Activated CD8-positive, alpha-beta memory T cell treated with anti-CD3 and anti-CD28 coated beads for 1 hour (primary cell): ENCODE measurements at places on chromosomes 4 and X.

DNA sequence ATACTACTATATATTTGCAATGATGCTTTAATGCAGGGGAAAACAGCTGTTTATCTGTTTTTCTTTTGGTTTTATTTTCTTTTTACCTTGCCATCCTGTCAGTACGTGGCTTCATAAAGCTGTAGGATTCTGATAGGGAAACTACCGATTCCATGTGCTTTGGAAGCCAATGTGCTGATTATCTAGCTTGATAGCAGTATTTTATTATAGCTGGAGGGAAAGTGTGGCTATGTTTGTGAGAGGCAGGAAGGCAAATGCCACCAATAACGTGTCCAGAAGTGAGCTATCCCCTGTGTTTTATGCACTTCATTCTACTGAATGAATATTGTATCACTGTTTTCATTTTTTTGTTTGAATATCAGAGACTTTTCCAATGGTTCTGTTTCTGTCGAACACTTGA lies 43.7 kb downstream of the IL15 start:
- no peak for DNase-seq

GRCh38 chrX:147800663-147801062 lies 111.1 kb upstream of the FMR1 start:
- DNase-seq: no peak

DNA sequence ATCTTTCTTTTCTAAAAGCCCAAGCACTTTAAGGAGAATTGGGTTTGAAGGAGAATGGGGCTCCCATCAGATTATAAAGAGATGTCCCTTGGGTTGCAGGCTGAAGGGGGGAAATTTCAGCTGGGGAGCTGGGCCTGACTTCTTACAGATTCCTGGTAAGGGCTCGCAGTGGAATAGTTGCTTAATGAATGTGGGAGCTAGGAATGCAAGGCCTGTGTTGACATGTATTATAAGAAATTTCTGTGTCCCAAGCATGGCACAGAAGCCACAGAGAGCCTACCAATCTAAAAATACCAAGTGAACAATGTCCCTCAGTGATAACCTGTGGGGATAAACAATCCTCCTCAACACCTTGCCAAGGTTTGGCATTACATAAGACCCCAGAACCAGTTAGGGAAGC lies 39.3 kb upstream of the WNK3 start:
- DNase-seq: no peak

GRCh38 chr4:9600246-9600645 lies 156.0 kb downstream of the DEFB131A start:
- no peak for DNase-seq

- no peak for DNase-seq
These were observed 323.6 kb downstream of the NR3C2 start for GRCh38 chr4:148118633-148119032.

DNA sequence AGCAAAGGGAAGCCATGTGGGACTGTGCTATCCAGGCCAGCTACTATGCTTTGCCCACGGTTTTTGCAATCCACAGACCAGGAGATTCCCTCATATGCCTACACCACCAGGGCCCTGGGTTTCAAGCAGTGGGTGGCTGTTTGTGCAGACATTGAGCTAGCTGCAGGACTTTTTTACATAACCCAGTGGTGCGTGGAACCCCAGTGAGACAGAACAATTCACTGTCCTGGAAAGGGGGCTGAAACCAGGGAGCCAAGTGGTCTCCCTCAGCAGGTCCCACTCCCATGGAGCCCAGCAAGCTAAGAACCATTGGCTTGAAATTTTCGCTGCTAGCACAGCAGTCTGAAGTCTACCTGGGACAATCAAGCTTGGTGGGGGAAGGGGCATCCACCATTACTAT lies 959.9 kb downstream of the FSTL5 start:
- no peak for DNase-seq

DNA sequence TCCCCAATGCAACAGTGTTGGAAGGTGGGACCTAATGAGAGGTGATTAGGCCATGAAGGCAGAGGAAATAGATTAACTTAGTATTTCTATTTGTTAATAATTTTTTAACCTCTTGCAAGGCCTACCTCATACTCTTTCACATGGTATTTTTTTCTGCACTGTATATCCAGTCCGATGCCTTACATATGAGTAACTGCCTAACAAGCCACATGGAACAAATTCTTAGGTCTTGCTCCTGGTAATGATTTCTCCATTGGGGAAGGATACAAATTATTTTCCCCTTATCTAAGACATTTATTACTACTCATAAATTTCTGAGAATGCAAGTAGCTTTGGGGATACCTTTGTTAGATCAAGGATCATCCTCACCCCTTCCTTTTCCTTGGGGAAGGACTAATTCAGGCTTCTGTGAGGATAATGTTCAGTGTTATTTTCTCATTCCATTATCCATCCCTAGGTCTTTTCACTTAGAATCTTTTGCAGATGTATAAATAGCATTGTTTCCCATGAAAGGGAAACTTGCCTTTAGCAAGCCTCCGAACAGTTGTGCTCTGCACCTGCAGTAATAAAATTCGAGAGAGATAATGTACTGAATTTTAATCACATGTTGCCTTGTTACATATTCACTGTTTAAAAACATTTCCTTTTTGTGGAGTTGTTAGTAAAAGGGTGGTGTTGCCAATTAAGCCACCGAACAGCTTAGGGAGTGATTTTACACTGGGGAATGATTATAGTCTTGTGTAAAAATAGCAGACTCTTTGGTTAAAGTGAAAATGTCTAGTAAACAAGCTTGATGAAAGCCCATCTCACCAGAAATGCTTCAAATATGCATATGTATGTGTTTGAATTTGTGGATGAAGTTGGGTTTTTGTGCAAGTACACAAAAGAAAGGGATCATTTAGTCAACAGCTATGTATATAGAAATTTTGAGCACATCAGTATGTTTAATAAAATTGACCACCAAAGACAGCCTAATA lies 89.9 kb downstream of the CFAP299 start:
- no peak for DNase-seq

DNA sequence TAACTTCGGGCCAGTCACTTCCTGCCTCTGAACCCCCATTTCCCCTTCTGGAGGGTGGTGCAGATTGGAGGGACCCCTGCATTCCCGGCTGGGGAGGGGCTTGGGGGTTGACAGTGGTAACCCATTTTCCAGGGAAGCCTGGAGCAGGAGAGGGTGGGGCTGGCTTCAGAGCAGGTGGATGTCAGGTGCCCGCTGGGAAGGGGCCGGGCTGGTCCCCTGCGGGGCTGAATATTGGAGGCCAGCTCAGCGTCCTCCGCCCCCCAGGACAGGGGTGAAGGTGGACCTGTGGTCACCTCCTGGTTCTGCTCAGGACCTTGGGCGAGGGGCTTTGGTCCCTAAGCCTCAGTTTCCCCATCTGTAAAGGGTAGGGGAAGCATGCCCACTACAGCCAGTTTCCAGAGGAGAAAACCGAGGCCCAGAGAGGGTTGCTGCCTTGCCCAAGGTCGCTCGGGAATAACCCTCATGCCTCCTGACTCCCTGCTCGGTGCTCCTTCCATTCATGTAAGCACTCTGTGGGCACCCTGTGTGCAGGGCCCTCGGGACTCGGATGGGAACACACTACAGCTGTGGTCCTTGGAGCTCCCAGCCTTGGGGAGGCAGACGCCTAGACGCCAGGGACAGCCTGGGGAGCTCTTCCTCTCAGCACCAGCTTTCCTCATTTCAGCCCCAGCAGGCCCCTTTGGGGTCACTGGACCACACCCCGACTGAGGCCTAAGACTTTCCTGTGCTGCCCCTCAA lies 683 bp downstream of the MAN2B2 start:
- no peak for DNase-seq

DNA sequence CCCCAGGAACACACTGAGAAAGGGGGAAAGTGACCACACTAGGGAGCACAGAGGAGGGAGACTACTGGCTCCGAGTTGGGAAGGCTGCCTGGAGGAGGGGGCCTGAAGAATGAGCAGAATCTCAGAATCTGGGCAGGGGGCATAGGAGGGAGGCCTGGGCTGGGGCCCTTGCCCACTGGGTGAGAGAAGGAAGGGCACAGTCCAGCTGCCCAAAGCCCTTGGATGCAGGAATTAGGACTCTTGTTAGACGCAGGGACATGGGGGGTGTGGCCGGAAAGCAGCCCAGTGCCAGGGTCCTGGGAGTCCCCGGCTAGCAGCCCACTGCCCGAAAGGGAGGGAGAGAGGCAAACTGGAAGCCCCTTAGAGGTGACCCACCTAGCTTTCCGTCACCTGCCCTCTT lies 1.9 kb upstream of the DUSP9 start:
- DNase-seq: no peak

DNA sequence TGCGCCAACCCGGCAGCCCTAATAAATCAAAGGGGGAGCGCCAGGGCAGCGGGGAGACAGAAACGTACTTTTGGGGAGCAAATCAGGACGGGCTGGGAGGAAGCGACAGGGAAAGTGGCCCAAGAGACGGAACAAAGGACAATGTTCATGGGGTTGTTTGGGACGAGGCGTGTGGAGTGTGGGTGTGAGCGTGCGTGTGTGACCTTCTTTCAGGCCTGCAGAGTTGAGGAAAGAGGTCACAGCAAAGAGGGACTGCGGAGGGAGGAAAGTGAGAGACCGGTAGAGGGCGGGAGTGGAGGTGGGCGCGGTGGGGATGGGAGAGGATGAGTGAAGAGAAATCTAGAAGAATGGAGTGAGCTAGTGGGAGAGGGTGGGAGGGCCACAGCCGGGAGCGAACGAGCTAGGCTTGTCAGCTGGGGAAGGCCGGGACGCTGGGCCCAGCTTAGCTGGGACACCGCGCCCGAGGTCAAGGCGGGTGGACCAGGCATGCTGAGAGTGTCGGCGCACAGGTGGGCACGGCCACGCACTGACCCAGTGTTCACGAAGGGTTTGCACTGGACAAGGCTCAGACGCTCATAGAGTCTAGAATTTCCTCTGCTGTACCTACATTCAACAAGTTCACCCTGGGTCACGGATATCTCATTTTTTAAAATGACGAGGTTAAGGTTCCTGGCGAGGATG lies 14.7 kb upstream of the PITX2 start:
- no peak for DNase-seq

DNA sequence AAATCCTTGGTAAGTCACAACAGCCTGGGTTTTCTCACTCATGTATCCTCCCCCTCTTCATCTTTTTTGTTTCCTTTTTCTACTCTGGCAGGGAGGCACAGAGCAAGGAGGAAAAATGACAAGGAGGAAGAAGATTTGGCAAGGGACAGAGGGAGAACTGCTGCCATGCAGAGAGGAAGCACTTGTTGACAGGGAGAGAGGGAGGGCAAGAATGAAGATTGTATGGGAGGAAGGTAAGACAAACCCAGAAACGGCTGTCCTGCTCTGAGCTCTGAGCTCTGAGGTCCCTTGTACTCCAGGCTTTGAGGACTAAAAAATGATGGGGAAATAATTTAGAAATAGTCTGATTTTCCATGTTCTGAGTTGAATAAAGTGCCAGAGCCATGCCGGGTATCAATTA lies 123.9 kb downstream of the DCHS2 start:
- no peak for DNase-seq

- DNase-seq: no peak
These were observed 76.0 kb downstream of the INTS6L start for GRCh38 chrX:135596495-135596894.

- DNase-seq: no peak
These were observed 370.0 kb downstream of the FBXW7 start for GRCh38 chr4:152165846-152166245.

DNA sequence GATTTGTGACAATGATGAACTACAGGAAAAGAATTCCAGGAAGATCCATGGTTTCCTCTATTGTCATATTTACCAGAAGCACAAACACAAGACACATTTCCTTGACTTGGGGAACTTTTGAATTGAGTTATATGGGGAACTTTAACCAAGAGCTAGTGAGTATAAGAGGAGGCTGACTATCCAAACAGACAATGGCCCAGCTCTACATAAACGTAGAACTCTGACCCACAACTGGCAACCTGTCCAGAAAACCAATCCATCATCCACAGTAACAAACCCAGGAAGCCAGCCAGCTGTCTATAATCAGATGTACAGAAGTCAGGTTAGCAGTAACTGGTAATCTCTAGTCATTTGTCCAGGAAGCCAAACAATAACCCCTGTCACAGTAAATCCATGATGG lies 167.0 kb upstream of the CPEB2 start:
- DNase-seq: no peak

- no peak for DNase-seq
These were observed 519.2 kb downstream of the RPA4 start for GRCh38 chrX:97402903-97403302.

DNA sequence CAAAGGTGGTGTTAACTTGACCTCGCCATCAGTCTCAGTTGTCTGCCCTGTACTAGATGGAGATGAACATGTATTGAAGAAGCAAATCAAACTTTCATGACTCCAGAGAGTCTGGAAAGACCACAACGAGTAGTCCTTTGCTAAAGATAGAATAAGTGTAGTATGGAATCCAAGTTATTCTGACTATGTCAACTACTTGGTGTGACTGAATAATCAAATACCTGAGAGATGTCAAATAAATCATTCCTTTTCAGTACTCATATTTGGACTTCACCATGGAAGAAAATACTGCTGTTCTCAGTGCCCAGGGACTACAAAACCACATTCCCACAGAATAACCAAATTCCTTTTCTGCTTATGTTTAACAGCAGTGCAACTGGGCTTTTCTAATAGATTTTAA lies 161.2 kb upstream of the SPRY1 start:
- no peak for DNase-seq

- DNase-seq: no peak
These were observed 152.6 kb upstream of the HAND2 start for GRCh38 chr4:173682609-173683008.

DNA sequence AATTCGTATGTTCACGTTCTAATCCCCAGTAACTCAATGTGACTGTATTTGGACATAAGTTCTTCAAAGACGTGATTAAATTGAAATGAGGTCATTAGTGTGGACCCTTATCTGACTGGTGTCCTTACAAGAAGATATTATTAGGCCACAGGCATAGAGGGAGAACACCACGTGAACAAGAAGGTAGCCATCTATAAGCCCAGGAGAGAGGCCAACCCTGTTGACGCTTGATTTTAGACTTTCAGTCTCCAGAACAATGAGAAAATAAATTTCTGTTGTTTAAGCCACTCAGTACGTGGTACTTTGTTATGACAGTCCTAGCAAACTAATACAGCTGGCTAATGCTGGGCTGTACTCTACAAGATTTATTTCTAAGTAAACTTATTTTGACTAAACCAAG lies 1.5 kb upstream of the EIF1AX start:
- DNase-seq: no peak
